ENCODE measurements at places on chromosomes 3 and 15. TPM values are rescaled to one million over a fixed set of nuclear protein-coding genes. Genes with fewer than 3 reads are reported as not detected.

DNA sequence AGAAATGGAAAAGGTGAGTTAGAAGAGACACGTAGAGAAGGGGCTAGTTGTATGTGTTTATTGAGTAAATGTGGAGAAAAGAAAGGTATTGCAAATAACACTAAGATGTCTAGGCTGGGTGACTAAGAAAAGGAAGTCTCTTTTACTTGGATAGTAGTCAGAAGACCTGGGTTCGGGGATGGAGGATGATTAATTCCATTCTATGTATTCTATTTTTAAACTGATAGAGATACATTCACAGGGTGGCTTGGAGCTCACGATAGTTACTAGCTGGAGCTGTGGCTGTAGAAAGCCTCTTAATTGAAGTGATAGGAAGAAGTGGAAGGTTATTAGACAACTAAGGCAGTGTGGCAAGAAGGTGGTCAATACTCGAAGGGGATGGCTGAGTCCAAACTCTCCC is 65.9 kb upstream of the TNIK start:
- DNase-seq: no peak

DNA sequence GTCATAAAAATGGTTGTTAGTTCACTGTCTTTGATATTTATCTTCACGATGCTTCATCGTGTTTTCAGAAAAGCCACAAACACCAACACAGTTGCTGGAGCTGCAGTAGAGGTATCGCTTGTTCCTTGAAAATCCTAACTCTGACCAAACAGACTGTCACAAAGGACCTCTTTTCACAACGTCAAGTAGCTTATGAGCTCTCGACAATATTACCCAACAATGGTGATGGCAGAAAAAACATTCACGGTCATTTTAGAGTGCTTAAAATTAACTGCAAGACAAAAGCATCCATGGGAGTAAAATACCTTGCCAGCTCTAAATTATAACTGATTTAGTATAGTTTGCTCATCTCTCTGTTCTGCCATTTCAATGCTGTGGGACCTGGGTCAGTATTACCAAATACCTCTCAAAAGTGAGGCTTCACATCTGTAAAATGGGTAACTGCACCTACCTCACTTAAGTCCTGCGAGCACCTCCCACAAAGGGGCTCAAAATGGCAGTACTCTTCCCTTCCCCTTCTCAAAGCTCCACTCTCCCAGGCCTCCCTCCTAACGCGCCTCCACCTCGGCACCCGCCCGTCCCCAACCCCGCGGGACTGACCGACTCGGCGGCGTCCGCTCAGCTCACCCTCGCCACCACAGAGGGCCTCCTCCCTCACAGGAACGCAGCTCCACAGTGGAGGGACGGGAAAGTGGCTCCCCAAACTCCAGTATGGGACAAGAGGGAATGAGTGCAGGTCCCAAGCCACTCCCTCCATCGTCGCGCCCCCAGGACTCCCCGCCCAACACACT is 546 bp downstream of the TRIM59 start:
- no peak for DNase-seq

GRCh38 chr3:33130144-33130543 is 16.3 kb downstream of the CRTAP start:
- DNase-seq: no peak

GRCh38 chr15:56469483-56469882 is 4.5 kb upstream of the MNS1 start:
- no peak for DNase-seq

GRCh38 chr3:122992676-122993075 is 34.9 kb downstream of the SEMA5B start:
- no peak for DNase-seq

GRCh38 chr15:95609096-95609495 is 721.4 kb upstream of the NR2F2 start:
- no peak for DNase-seq

DNA sequence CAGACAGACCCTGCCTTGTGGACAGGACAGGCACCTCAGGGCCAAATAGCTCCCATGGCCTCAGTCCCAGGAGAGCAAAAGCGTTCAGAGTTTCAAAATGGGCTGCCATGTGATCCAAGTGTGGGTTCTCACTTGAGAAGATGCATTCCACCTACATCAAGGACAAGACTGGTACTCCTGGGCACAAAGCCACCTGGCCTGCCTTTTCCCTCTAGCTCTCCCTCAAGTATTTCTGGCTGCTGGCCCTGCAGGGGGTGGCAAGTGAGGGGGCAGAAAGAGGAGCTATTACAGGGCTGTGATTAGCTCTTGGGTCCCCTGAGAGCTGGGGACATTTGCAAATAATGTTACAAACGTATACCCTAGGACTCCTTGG is 6.5 kb upstream of the COL7A1 start:
- no peak for DNase-seq

DNA sequence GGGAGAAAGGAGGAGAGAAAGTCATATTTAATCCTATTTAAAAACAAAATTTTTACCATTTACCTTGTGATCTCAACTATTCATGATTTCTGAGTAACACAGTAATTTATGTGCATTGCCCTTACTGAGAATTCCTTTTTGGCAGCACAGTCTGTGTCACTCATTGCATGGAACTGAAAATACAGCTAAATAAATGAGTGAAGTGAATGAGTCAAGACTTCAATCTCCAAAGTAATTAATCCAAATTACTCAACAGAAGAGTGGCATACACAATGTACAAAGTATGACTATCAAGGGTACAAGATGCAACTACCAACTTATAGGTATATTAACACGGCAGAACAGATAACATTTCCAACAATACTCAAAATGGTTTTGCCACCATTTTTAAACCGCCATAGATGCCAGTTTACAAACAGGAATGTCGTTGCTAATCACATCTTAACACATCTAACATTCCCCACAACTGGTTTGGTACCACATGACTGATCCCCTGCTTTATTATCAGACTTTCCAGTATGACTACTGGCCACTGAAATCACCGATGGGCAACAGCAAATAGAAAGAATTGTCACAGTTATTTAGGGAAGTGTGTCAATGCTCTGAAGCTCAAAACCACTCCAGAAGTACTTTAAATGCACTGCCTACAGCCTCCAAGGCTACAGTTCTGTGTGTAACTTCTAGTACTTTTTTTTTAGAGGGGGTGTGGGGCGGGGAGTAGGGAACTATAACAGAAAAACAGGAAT is 410.4 kb downstream of the SHQ1 start:
- no peak for DNase-seq

GRCh38 chr15:36294359-36294758 is 285.1 kb upstream of the CDIN1 start:
- DNase-seq: no peak

DNA sequence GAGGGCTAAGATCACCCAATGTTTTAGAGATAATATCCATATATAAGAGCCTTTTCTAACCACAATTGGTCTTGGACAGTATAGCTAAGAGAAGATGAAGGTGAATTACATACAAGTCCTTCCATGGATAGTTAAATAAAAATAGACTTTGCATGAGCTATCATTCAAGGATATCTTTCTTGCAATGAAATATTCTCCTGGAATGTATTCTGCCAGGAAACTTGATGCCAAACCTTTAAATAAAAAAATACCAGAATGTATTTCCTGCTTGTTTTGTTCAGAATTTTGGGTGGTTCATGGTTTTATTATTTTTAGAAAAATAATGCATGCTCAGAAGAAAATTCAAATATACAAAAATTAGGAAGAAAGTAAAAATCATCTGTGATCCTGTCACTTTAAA is 88.8 kb upstream of the PPIB start:
- DNase-seq: no peak

- DNase-seq: no peak
Measured at GRCh38 chr15:71899674-71900073, 89.3 kb downstream of the NR2E3 start.

DNA sequence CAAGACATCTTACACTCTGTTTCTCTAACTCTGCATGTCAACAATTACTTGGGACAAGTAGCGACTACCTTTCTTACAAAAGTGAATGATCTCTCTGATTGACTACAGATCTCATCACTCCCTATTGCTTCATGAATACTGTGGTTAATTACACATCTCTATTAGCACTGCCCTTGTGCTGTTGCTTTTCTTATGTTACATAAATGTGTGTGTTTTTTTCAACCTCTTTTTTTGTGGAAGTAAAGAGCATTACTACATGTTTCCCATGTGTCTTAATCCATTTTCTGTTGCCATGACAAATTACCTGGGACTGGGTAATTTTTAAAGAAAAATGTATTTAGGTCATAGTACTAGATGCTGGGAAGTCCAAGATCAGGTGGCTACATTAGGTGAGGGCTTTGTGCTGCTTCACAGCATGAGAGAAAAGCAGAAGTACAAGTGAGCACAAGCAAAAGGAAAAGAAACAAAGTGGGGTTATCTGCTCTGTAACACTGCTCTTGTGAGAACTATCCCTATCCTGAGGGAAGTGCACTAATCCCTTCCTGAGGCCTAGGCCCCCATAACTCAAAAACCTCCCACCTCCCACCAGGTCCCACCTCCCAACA is 298.2 kb upstream of the SATB1 start:
- DNase-seq: no peak

CFAP100 gene
- not detected for total RNA-seq

CSPG5 gene
- total RNA-seq: 1.2 TPM

DUOX1 gene
- 0.05 TPM for total RNA-seq

NDN gene
- 0.27 TPM for total RNA-seq

SPINK8 gene
- total RNA-seq: not detected

PTPRG gene
- total RNA-seq: 0.11 TPM

MYL3 gene
- not detected for total RNA-seq

Measured in activated naive CD4-positive, alpha-beta T cell treated with anti-CD3 and anti-CD28 coated beads, Interleukin-2, amount 50 U/mL, for 72 hours (primary cell).